ENCODE measurements at places on chromosomes 5 and 9.

- DNase-seq: no peak
Observed at GRCh38 chr9:131404581-131404980, 10.7 kb downstream of the PRRC2B start.

DNA sequence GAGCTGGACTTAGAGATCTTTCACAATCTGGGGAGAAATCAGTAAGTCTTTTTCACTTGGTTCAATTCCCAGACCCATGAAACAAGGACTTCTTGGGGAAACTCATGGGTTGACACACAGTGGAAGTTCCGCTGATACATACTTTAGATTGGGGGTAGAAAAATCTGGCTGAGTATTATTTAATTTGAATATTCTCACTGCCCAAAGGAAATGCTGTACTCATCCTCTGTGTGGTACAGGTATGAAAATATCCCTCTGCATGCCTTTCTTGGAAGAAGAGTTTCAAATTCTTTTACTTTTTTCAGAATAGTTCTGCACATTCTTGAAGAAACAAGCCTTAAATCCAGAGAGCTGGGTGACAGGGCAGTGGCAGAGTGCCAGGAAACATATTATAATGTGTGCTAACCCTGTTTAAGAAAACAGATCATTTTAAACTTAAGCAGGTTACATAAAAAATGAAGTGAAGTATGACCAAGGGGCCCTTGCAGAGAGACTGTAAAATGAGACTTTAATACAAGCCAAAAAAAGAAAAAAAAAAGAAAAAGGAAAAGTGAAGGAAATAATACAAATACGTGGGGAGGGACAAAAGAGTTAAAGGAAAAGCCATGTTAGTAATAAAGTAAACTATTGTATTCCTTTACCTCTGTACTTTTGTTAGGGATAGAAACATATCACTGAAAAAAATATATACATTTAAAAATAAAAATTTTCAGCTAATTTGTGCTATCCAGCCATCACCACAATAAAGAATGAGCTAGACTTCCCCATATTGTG is 173.4 kb upstream of the NR3C1 start:
- DNase-seq: peak; percentile 44

DNA sequence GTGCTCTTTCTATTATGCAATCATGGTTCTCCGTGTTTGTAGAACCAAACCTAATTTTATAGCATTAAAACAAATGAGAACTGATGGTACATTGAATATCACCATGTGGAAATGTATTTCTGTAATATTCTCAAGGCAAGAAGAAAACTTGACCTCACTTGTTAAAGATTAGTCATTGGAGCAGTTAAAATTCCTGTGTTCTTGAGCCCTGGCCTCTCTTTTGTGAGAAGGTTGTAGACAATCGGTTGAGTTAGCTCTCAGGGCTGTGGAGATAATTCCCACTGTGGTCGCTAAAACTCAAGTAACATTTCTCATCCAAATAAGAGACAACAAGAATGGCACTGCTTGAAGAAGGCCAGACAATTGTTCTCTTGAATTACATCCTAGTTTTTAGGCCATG is 216.0 kb upstream of the KLF4 start:
- no peak for DNase-seq

DNA sequence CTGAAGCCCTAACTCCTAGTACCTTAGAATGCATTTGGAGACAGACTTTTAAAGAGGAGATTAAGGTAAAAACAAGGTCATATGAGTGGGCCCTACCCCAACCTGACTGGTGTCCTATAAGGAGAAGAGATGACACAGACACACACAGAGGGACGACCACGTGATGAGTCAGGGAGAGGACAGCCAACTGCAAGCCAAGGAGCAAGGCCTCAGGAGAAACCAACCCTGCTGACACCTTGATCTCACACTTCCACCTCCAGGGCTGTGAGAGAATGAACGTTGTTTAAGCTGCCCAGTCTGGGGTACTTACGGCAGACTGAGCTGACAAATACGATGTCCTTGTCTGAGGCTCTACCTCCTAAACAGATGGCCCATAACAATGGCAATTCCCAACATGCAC is 93.6 kb downstream of the ROR2 start:
- no peak for DNase-seq

- DNase-seq: no peak
Observed at GRCh38 chr5:52693280-52693679, 94.4 kb upstream of the ITGA1 start.

DNA sequence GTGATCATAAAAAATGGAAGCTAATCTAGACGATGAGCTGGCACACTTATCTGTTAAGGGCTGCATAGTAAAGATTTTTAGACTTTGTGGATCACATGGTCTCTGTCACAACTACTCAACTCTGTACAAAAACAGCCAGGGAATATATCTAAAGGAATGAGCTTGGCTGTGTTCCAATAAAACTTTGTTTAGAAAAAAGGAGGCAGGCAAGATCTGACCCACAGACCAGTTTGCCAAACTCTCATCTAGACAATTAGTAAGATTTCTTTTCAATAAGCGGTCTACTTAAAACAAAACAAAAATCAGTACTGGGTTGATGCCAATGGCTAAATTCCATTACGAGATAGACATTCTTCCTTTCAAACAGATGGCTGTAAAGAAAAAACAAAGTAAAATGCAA is 53.0 kb upstream of the RETREG1 start:
- no peak for DNase-seq

GRCh38 chr9:90773617-90774016 is 28.0 kb upstream of the SYK start:
- no peak for DNase-seq

- no peak for DNase-seq
Observed at GRCh38 chr5:132044207-132044606, 16.2 kb upstream of the IL3 start.

GRCh38 chr5:154205441-154206117 is 15.0 kb downstream of the GALNT10 start:
- DNase-seq: no peak

- DNase-seq: no peak
Observed at GRCh38 chr9:127121628-127122175, 733 bp downstream of the ANGPTL2 start.

GRCh38 chr9:16540743-16541613 is 329.5 kb downstream of the BNC2 start:
- DNase-seq: no peak

DNA sequence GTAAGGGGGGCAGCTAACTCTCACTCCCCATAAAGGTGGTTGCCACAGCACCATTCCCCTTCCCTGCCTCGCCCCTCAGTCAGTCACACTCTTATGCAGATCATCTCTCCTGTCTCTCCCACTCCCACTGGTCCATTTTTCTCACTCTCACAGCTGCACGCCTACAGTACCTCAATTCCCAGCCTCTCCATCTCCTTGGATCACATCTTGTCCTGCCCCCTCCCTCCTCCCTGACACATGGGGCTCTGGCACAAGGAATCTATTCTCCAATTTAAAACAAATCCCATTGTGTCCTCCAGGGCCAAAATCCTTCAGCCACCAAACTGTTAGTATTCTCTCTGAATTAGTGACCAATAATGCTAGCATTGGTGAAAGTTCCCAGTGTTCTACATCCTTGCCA is 114.4 kb downstream of the AUH start:
- no peak for DNase-seq

GRCh38 chr5:10250806-10251276 is 761 bp downstream of the CCT5 start:
- no peak for DNase-seq

DNA sequence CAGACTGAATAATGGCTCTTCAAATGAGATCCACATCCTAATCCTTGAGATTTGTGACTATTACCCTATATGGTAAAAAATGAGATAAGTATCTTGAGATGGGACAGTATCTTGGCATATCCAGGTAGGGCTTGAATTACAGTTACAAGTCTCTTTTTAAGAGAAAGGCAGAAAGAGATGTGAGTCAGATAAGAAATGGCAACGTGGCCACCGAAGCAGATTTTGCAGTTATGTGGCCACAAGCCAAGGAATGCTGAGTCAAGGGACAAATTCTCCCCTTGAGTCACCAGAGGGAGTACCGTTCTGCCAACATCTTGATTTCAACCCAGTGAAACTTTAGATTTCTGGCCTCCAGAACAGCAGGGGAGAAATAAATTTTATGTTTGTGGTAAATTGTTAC is 1983.0 kb upstream of the C9orf72 start:
- DNase-seq: no peak

GRCh38 chr5:141913560-141914198 is 10.0 kb upstream of the DELE1 start:
- no peak for DNase-seq

DNA sequence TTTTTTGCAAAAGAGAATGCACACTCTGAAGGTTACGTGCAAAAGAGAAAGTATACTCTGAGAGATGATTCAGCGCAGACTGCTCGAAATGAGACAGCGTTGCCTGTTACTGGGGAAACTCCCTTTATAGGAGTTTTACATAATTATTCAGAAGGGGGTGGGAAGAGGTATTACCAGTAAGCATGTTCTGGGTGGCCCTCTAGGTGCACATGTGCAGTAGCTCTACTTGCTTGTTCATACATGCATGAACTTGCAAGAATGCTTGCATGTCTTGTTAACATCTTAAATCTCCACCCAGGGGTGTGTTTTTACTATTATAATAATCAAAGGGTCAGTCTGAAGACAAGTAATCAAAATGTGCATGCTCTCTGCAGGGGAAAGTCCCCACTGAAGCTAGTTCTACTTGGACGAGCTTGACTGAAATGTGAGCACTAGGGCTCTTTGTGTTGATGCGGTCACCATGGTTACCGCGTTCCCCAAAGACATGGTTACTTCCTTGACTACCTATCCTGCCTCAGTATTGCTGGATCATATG is 75.5 kb downstream of the SGCD start:
- DNase-seq: no peak

- no peak for DNase-seq
Observed at GRCh38 chr5:158786390-158786789, 313.3 kb downstream of the EBF1 start.

DNA sequence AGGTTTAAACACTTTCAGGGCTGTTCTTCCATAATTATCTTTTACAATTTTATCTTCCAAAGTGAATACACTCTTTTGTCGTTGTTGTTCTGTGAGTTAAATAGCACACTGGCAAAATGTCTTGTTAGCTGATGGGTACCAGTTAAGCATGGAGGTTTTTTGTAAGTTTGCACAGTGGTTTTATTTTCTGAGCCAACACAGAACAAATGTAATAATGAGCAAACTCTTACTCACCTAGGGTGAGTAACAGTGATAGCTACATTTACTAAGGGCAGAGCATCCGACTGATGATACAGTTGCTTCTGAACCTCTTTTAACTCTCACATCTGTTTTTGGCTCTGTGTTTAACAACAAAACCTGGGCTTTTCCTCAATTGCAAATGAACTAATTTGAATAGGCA is 103.2 kb downstream of the CTNND2 start:
- DNase-seq: no peak

- DNase-seq: no peak
Observed at GRCh38 chr5:151130922-151131891, 26.4 kb downstream of the ANXA6 start.

DNA sequence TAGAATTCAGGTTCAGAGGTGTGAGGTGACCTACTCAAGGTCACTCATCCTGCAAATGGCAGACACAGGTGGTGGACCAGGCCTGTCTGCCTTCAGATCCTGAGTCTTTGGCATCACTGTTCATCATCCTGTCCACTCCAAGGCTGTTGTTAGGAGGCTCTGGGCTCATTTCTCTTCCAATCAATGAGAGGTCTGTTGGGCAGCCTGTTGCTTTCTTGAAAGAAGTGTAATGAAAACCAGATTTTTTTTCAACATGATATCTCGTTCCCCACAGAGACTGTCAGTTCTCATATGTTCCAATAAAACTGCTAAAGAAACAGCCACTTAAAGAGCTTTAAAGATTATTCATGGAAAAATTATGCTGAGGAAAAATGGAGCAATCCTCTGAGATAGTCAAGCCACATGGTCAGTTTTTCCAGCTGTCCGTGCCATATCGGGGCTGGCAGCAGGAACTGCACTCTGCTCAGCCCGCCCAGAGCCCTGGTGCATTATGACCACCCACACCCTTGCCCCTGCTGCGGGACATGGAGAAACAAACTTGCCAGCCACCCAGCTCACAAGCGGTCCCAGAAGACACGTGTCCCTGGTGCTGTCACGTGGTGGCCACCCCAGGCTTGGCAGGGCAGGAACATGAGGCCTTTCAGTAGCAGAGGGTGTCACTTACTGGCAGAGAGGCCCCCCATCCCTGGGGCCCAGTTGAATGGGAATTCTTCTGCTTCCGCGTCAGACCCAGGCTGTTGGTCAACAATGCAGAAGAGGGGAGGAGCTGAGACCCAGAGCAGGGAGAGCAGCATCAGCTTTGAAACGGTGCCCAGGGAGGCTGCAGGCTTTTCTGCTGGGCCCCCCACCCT is 63.7 kb upstream of the ANGPTL2 start:
- peak; percentile 52 for DNase-seq

DNA sequence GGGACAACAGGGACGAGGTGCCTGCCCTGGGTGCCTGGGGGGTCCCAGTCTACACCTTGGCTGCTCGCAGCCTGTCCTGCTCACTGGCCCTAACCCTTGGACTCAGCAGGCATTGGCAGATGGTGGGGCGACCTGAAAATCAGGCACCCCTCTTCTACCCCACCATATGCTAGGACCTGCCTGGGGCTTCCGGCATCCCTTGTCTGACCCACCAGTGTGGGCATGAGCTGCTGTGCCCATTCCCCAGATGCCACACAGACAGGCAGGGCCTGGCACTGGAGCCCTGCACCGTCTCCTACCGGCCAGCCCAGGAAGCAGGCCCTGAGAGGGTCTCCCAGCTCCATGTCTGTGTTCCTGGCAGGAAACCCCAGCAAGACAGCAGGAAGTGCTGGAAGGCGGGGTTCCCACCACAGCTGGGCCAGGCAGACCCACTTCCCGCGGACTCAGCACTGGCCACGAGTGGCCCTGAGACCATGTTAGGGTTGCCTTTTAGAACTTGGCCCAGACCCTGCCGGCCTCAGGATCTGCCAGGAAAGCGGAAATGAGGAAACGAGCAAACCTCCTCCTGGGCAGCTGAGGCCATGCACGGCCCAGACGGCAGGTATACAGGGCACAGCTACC is 3.1 kb downstream of the NINJ1 start:
- DNase-seq: no peak

- no peak for DNase-seq
Observed at GRCh38 chr5:5430136-5430535, 7.7 kb downstream of the ICE1 start.

DNA sequence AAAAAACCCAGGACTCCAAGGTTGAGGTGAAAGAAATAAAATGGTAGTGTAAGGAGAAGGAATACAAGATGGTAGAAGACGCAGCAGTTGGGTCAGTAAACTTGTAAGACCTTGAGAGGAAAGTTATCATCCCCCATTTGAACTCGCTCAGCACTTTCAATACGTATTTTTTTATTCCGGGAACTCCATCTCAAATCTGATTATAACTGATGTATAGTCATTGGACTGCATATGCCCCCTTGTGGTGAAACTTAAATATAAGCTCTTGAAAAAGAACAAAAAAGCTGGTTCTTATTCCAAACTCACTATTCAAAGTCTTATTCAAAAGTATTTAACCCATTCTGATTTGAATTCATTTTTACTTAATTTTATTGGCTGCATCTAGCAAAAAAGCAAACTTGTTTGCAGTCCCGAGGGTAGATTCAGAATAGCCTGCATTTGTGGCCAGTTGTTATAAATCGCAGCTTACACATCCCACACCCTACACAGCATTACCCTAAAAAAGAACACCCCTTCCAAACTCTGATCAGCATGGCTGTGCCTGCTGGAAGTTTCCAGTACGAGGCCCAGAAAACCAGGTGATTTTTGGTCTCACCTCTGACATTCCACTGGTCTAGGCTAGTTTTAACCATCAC is 118.0 kb downstream of the ESM1 start:
- DNase-seq: peak; percentile 48

All from left renal pelvis (tissue), 4 donors.